NCI-H82 (cell line): ENCODE measurements at places on chromosomes 11 and 22.

DNA sequence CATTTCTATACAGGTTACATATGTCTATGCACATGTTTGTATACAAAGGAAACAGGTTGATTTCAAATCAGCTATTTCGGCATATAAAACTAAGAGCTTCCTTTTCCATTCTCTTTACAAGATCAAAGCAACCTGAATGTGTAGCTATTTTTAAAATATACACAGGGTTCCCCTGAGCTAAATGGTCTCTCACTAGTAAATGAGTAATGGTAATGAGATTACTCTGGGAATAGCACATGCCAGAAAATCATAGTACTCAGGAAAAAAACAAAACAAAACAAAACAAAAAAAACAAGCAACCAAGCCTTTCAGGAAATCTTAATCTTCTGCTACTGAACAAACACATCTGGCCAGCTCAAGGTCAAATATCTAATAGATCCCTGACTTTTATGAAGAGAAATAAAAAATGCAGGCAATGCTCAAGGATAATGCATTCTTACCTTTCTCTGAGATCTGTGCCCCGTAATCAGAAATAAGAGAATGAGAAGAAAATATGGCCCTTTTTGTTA, 156.6 kb upstream of the POU2AF2 start:
- DNase-seq: no peak

DNA sequence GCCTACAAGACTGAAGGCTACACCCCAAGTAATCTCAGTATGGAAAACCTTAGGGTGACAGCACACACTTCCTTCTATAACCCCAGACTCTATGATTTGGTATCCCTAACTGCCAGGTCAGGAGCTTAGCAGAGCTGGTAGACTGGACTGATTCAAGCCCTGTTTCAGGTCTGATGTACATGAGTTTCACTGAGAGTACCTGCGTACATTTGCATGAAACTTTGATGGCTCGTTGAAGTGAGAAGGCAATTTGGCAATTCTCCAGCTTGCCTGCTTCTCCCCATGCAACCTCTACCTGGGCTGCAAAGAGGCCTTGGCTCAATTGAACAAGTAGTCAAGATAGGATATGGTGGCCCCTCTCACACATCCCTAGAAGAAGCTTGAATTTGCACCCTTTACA, 10.2 kb downstream of the FIBIN start:
- DNase-seq: no peak

GRCh38 chr11:760236-760635, 13.0 kb downstream of the TALDO1 start:
- DNase-seq: no peak

- peak; percentile 71 for DNase-seq
These were observed 851 bp downstream of the PTDSS2 start for GRCh38 chr11:450809-451451.

GRCh38 chr22:33898121-33898520, 22.2 kb downstream of the LARGE1 start:
- peak; percentile 40 for DNase-seq

DNA sequence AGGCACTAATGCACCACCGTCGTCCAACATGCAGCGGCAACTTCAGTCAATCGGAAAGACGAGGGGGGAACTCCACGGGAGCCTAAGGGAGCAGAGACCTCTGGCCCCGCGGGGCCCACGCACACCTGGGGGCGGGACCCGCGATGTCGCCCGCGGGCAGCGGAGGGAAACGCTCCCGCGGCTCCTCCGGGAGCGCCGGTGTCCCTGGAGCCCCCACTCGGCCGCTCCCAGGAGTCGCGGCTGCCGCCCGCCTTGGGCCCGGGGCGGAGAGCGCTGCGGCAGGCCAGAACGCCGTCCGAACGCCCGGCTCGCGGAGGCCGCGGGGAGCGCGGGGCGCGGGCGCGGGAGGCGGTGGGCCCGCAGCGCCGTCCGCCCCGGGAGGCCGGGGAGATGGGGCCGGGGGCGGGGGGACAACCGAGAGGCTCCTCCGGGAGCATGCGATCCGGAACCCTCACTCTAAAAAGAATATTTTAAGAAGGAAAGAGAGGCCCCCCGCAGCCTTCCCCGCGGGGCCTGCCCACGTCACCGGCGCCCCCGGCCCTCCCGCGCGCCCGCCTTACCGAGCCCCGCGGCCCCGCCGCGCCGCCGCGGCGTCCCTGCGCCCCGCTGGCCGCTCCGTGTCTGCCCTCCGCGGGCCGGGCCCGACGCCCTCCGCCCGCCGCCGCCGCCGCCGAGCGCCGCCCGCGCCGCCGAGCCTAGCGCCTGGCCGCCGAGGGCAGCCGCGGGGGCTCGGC, 86.6 kb upstream of the ARHGAP32 start:
- DNase-seq: peak; percentile 40

GRCh38 chr11:85844439-85845123, 10.6 kb upstream of the CCDC83 start:
- DNase-seq: no peak

GRCh38 chr11:77154381-77155081, 26.5 kb downstream of the MYO7A start:
- no peak for DNase-seq
